ENCODE measurements at places on chromosomes 2 and 18.

DNA sequence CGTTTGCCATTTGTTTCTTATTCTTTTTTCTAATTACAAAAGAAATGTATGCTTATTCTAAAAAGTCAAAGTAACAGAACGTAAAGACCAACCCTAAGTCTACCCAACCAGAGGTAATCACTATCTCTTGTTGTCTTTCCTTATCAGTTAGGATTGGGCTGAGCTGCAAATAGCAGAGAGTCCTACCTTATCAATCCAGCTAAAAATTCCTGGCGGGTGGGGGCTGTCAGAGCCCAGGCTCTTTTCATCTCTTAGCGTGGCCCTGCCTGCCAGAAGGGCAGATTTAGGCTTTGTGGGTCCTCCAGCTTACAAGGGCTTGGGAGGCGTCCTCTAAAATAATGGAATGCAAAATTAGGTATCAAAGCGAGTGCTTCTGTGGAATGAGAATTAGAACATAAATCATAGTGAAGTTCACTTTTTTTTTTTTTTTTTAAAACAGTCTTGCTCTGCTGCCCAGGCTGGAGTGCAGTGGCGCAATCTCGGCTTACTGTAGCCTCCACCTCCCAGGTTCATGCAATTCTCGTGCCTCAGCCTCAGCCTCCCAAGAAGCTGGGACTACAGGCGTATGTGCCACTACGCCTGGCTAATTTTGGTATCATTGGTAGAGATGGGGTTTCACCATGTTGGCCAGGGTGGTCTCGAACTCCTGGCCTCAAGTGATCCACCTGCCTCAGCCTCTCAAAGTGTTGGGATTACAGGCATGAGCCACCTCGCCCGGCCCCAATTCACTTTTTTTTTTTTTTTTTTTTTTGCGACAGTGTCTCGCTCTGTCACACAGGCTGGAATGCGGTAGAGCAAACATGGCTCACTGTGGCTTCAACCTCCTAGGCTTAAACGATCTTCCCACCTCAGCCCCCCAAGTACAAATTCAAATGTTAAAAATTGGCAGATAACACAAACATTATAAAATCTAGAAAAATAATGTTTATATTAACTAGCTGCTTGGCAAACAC is 57.4 kb upstream of the B3GNT7 start:
- DNase-seq, result no peak

DNA sequence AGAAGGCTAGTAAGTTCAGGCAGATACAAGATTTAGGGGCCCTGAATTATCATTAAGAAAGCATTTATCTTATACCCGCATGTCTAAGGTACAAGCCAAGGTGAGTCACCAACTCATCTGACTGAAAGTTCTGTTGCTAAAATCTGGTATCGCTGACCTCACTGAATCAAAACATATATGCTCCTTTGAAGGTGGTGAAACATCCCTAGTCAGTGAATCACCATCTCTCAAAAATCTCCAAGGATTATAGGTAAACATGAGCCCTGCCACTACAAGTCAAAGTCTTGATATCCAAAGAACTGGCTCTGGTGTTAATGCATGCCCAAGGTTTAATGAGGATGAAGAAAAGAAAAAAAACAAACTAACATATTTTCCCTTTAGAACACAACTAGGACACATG is 43.5 kb downstream of the IRS1 start:
- DNase-seq, result no peak

- DNase-seq, result no peak
Observed at GRCh38 chr2:160279813-160280465, 79.9 kb upstream of the ITGB6 start.

DNA sequence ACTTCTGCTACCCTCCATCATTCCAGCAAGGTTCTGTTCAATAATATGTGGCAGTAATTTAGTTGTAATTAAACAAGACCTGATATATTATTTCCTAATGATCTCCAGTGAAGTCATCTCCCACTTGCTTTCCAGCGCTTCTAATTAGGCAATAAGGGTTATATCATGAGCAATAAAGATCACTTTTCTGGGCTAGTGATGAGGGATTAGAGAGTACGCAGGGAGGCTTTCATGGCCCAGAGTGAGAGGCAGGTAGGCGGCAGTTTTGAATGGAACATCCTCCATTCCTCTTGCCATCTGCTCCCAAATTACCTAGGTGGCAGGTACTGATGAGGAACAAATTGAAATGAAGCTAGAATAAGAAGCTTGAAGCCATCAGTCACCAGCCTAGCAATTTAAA is 358.1 kb upstream of the SYT4 start:
- DNase-seq, result no peak

- DNase-seq, result no peak
Observed at GRCh38 chr2:6148882-6149281, 456.7 kb downstream of the SOX11 start.
